ENCODE measurements at places on chromosomes 6 and 20.

- DNase-seq: no peak
- H3K36me3 ChIP-seq: no peaks in the 10 kb centered on the region
- H3K4me3 ChIP-seq: no peak overlapping the region
- H3K4me1 ChIP-seq: no peaks in the 10 kb centered on the region
- no peak overlapping the region for H3K27ac ChIP-seq
These were observed 46.0 kb downstream of the SIRPA start for GRCh38 chr20:1941226-1941625.

GRCh38 chr20:61236713-61237112 is 15.3 kb upstream of the CDH4 start:
- peak; percentile 39 for DNase-seq
- no peaks in the 10 kb centered on the region for H3K36me3 ChIP-seq
- no peaks in the 10 kb centered on the region for H3K27me3 ChIP-seq
- H3K4me1 ChIP-seq: peaks cover 2% of the 10 kb centered on the region
- H3K4me3 ChIP-seq: no peak overlapping the region

DNA sequence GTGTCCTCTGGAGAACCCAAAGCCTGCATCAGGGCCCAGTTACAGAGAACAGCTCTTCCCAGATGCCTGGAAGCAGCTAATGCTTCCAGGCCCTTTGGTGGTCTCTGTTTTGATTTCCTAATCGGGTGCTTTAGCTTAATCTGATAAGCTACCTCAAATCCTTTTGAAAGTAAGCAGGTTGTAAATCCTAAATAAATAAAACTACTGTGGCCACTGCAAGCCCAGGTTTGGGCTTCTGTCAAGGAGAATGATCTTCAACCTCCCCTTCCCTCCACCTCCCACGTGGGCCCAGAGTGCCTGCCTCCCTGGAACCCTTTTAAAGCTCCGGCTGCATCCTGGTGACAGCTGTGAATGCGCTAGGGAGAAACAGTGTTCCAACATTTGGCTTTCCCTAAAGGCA is 25.2 kb upstream of the FYN start:
- H3K36me3 ChIP-seq: no peaks in the 10 kb centered on the region
- H3K27ac ChIP-seq: no peak overlapping the region
- H3K4me1 ChIP-seq: no peaks in the 10 kb centered on the region
- H3K27me3 ChIP-seq: no peaks in the 10 kb centered on the region

DNA sequence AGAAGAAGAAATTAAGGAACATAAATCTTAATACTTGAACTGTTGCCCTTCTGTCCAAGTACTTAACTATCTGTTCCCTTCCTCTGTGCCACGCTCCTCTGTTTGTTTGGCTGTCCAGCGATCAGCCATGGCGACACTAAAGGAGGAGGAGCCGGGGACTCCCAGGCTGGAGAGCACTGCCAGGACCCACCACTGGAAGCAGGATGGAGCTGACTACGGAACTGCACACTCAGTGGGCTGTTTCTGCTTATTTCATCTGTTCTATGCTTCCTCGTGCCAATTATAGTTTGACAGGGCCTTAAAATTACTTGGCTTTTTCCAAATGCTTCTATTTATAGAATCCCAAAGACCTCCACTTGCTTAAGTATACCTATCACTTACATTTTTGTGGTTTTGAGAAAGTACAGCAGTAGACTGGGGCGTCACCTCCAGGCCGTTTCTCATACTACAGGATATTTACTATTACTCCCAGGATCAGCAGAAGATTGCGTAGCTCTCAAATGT is 17.1 kb downstream of the IRF4 start:
- no peaks in the 10 kb centered on the region for H3K27me3 ChIP-seq
- no peak overlapping the region for H3K4me3 ChIP-seq
- H3K4me1 ChIP-seq: no peaks in the 10 kb centered on the region
- H3K36me3 ChIP-seq: no peaks in the 10 kb centered on the region

GRCh38 chr6:111472933-111473435 is 10.0 kb downstream of the REV3L start:
- peak; percentile 10 for DNase-seq
- H3K27ac ChIP-seq: no peak overlapping the region
- H3K4me3 ChIP-seq: no peak overlapping the region
- H3K4me1 ChIP-seq: peaks cover 5% of the 10 kb centered on the region

DNA sequence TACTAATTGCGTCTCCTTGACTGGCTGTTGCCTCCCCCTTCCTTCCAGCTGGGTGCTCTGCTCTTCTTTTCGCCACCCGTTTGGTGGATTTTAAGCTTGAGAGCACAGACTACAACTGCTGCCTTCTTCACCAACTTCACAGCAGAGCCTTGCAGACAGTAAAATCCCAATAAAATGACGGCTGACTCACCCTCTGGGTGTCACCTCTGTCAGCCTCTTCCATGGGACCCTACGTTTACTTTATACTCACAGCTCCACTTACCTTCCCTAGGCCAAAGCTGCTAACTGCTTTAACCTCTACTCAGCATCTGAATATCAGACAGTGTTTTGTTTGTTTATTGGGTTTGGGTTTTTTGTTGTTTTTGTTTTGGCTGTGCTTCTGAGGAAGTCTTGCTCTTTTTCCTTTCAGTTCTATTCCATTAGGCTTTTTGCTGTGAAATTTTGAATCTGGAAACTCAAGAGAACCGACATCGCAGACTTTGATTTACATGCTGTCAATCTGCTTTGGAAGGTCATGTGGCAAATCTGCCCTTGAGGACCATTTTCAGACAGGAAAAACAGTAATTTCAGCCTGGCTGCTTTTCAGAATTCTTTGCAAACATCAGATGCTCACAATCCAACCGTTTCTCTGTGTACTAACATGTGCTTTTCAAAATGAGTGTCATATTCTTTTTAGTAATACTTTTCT is 2.4 kb downstream of the AGPAT4 start:
- H3K4me3 ChIP-seq: no peak overlapping the region
- peaks cover 17% of the 10 kb centered on the region for H3K4me1 ChIP-seq
- no peaks in the 10 kb centered on the region for H3K27me3 ChIP-seq
- H3K36me3 ChIP-seq: no peaks in the 10 kb centered on the region
- no peak overlapping the region for H3K27ac ChIP-seq
- DNase-seq: peak; percentile 26

Data from mesendoderm (in vitro differentiated cells).